NCI-H526 treated with DMSO at 0.1 percent for 48 hours (cell line): ENCODE measurements at places on chromosomes 1 and 21.

DNA sequence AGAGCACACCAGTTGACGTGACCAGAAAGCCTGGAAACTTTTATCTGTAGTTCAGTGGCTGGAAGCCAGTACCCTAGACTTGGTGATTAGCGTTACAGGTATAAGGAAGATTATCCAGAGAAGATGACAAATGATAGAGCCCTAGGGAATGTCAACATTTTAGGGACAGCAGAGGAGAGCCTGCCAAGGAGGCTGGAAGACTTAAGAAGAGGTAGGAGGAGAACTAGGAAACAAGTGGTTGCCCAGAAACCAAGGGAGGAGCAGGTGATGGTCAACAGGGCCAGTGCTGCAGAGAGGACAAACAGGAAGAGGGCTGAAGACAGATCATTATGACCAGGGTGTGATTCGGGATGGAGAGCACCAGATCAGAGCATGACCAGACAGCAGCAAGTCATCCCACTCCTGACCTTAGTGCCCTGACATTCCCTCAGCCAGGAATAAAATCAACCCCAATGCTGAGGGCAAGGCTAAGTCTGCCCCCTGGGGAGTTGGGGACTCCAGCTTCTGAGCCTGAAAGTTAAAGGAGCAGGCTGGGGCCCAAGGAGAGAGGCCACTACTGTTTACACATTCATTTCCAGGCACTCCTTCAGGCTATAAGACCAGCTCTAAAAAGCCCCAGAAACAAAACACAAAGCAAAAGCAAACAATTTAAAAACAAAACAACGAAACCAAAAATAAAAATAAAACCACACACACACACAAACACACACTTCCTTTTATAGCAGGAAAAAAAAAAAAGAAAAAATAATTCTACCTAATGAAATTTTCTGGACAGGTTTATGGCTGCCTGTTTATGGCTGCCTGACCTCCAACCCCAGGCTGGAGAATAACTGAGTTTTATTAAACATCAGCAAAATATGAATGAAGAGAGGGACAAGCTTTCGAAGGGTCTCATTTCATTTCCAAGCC, 48.6 kb upstream of the LRRC52 start:
- DNase-seq, result no peak

DNA sequence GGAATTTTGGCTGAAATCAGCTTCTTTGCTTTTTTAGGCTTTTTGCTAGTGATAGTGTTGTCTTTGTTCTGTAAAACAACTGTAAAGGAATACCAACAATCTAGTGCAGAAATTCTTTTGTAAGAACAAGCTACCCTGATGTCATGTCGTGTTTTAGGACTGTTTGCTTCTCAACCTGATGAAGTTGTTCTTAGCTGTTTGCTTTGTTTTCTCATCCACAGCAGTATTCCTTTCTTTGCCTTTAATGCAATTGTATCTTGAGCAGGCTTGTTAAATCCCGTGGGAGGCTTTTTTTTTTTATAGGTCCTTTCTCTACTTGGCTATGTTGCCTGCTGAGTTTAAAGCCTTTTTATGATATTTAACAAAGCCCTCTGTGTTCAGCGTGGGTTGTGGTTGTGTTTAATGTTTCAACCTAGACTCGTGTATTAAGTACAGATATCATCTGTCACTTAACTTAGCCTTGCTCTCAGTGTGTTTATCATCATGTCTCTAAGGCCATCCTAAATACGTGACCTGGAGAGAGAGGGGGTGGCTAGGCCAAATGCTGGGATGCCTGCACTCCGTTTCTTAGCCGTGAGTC, 31.6 kb downstream of the ADARB1 start:
- DNase-seq, result no peak

GRCh38 chr1:15152318-15153183, 996 bp upstream of the TMEM51 start:
- peak; percentile 87 for DNase-seq

GRCh38 chr1:93339171-93339697, 6.5 kb upstream of the DR1 start:
- DNase-seq, result no peak

DNA sequence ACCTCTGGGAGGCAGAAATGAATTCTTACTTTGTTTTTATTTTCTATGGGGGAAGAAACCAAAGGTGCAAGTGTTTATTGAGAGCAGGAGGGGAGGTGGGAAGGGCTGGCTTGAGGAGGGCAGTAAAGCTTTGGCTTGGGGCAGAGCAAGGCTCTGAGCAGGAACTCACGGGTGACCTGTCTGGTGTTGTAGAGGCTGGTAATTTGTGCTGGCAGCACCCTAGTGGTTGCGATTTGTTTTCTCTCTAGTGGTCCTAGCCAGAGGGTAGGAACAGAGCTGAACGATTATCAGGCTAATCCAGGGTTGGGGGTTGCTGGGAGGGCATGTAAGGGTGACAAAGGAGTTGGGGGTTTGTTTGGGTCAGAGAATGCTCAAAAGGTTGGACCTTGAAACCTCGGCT, 16.6 kb downstream of the TMCC2 start:
- DNase-seq, result no peak

GRCh38 chr1:92768296-92768695, 16.6 kb downstream of the EVI5 start:
- no peak for DNase-seq

- DNase-seq, result no peak
Measured at GRCh38 chr1:80444171-80444570, 1356.6 kb upstream of the ADGRL2 start.

DNA sequence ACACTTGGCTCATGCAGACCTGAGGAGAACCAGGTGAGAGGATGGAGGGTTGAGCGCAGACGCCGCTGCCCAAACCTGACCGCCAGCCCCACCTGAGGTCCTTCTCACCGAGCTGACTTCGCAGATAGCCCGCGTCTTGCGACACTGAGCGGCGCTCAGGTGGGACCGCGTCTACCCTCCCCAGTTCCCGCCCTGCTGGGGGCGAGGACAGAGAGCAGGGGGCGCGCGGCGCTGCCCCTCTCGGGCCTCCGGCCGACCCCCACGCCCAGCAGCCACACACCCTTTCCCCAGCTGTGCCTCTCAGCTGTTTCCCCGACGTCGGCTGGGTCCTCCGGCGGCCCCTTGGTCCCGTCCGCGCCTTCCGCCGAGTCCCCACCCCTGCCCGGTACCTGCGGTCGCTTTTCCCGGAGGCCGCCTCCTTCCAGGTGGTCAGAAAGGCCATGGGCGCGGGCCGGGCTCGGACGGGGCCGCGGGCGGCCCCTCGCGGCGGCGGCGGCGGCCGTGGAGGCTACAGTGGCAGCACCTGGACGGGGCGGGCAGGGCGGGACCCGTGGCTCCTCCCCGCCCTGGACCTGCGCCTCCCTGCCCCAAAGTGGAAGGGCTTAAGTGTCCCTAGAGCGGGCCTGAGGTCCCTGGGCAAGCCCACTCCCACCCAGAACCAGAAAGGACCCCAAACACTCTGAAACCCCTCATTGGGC, 14.4 kb upstream of the TTC39A start:
- no peak for DNase-seq

DNA sequence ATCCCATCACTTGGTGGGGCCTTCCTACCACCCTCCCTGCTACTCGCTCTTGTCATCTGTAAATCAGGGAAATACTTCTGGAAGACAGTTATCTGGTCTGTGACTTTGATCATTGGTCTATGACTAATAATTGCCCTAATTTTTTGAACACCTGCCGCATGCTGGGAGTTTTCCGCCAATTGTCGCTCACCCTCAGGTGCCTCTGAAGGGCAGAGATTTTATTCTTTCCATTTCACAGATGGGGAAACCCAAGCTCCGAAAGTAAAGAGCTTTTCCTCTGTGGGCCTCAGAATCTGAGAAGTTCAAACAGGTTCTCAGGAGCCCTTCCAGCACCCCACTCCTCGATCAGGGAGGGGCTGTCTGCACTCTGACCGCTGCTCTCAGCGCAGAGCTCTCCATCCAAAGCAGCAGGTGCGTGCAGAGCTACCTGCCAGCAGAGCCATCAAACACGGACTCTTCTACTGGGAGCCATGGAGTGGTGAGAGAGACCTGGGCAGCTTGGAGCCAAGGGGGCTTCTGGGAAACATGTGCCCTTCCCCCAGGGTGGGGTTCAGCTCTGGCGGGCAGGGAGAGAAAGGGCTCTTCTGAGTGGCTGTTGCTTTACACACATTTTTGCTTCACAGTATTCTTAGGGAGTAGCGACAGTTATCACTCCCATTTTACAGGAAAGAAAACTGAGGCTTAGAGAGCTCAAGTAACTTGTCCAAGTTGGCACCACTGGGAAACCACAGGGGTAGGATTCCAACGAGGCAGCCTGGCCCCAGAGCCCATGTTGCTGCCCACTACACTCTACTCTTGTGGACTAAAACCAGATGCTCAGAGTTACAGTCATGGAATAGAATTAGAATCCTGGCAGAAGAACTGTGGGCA, 5.8 kb upstream of the RUNX3 start:
- no peak for DNase-seq

DNA sequence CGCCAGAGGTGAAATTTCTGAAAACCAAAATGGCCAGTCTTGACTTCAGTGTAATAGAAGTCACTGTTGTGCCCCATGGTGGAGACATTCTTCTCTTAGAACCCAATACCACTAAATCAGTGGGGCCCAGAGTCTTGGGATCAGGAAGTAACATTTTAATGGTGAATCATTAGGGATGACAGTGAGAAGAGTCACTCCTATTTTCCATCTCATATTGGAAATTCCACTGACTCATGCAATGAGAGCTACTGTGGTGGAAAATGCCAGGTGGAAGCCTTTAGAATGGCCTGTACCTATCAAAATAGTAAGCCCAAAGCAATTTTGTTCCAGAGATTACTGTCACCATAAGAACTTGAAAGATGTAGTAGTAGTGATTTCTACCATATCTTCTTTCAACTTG, 20.6 kb upstream of the PPM1J start:
- no peak for DNase-seq

DNA sequence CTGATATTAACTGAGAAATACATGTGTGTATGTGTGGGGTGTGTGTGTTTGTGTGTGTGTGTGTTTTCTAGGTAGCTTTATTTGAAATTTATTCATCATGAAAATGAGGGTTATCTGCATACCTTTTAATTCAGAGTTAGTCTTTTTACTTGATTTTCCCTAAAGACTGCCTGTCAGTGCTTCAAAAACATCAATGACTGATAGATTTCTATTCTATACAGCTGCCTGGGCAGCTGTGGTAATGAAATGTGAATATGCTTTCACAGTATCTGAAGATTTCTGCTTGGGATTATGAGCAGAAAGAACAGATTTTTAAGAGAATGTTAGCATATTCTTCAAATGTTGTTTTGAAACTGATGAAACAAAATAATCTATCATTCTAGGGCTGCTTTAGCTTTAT, 119.7 kb upstream of the ZRANB2 start:
- no peak for DNase-seq

- DNase-seq, result peak; percentile 98
Measured at GRCh38 chr1:147349533-147349932, 107.0 kb downstream of the CHD1L start.

DNA sequence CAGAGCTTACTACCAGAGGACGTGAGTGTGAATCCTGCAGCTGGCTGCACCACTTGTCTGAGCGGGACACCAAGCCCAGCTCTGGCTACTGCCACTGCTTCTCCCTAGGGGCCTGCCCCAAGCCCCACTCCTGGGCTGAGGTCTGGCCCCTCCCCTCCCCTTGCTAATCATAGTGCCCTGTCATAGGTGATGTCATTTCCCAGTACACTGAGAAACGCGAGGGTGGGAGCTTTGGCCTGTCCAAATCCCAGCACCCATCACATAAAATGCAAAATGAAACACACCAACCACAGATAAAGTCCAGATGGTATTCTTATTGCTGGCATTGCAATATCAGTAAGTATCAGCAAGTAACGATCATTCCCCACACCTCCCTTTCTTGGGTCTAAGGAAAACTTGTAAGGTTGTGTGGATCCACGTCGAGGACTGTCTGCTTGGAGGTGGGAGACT, 77.7 kb downstream of the TOMM20 start:
- no peak for DNase-seq

DNA sequence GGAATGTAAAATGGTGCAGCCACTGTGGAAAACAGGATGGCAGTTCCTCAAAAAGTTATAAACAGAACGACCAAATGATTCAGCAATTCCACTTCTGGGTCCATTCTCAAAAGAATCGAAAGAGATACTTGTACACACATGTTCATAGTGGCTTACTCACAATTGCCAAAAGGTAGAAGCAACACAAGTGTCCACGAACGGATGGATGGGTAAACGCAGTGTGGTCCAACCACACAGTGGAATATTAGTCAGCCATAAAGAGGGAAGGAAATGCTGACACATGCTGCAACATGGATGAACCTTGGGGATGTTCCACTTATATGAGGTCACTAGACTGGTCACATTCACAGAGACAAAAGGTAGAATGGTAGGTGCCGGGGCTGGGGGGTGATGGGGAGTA, 5.3 kb downstream of the KRTAP10-1 start:
- DNase-seq, result no peak

DNA sequence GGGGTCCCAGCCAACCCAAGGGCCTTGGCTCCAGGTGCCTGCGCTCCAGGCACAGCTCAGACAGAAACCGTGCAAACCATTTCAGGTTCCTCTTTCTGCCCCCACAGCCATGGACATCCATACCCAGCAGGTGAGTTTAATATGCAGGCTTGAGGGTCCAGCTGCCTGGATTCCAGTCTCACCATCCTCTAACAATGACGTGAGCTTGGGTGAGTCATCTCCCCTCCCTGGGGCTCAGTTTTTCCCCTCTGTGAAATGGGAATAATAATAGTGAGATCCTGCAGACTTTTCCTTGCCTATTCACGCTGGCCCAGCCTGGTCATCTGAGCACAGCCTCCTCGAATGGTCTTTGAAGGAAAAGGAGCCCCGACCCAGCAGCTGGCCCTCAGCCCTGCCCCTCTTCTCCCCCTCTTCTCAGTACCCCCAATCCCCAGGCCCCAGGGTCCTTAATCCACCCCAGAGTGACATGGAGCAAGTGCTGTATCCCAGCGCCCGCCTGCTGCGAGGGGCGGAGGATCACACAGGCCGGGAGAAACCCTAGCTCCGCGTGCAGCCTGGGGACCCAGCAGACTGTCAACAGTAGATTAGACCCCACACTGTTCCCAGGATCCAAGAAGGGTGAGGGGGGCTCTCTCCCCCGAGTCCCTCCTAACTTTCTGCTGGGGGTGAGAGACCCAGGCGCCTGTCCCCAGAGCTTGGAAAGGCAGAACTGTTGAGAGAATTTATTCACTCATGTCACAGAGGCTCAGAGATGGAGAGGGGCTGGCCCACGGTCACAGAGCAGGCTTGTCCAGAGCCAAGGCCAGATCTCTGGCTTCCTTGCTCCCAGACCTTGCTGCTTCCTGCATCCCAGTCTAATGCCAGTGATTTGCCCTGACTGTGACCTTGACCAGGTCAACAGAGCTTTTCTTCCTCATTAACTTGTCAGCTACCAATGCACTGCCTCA, 49.2 kb downstream of the TAS1R2 start:
- DNase-seq, result no peak

GRCh38 chr21:38467374-38467773, 30.9 kb downstream of the ERG start:
- no peak for DNase-seq

DNA sequence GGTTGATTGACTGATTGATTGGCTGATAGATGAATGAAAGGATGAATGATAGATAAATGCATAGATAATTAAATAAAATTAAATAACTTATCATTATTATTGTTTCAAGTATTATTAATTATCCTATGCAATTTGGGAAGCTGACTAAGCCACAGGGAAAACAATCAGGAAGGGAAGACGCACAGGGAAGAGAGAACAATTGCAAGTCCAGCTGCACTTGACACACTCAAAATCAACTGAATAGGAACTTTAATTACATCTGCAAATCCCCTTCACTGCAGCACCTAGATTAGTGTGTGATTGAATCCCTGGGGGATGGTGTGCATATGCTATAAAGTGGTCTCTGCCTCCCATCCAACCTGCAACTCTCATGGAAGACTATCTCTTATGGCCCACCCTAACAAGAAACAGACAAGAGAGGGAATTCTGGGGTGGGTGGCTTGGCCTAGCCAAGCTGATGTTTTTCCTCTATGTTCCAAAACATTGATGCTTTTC, 161.1 kb upstream of the FGGY start:
- no peak for DNase-seq

- no peak for DNase-seq
Measured at GRCh38 chr1:169623132-169623926, 6.6 kb downstream of the SELP start.
